GM04504 (cell line): ENCODE measurements at places on chromosomes 6 and 20.

- DNase-seq = no peak
Observed at GRCh38 chr6:907928-908327, 215.0 kb upstream of the EXOC2 start.

DNA sequence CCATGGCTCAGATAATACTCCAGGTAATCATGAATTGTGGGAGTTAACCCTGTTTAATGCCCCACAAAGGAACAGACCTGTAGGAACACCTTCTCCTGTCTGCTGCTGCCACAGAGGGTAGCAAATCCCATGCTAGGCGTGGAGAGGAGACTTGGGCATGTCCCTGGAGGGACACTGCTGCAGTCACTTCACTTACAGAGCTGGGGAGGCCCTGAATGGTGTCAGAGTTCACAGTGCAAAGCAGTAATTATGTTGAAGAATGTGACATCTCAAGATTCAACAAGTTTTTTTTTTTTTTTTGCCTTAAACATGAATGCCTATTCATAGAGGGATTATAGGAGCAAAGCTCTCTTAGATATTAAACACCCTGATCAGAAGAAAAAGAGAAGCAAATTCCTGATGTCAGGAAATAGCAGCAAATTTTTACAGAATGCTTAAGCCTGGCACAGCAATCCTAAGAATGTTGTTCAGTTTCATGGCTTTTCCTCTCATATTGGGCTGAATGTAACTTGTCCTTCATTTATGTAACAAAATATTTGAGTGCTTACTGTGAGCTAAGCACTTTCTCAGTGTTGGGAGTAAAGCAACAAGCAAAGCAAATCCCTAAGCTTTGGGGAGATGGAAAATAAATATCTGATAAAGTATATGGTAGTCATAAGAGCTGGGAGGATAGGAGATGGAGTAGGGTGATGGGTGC lies 45.0 kb downstream of the CARMIL1 start:
- DNase-seq = no peak

GRCh38 chr6:16391451-16391912 lies 153.1 kb downstream of the GMPR start:
- DNase-seq = no peak

DNA sequence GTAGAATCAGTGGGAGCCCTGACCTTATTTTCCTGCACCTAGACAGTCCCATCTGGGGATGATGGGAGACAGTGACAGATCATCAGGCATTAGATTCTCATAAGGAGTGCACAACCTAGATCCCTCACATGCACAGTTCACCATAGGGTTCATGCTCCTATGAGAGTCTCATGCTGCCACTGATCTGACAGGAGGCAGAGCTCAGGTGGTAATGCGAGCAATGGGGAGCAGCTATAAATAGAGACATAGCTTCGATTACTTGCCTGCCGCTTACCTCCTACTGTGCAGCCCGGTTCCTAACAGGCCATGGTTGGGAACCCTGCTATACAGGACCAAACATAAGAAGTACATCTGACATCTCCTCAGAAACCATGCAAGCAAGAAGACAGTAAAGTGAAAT lies 31.5 kb upstream of the ASF1A start:
- no peak for DNase-seq

DNA sequence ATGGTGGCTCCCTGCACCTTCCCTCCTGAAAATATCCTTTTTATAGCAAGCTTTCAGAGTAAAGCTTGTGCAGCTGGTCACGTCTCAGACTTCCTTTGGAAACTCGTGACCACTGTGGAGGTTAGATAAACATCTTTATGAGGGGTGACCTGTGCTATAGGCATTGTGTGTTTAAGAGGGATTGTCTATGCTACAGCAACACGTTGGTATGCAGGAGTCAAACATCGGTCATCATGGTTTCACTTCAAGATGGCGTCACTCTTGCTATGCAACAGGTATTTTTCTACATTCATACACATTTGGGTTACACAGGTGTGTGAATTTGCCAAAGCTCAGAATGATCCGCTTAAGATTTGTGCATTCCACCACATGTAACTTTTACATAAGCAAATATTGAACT lies 14.6 kb upstream of the BLCAP start:
- no peak for DNase-seq

DNA sequence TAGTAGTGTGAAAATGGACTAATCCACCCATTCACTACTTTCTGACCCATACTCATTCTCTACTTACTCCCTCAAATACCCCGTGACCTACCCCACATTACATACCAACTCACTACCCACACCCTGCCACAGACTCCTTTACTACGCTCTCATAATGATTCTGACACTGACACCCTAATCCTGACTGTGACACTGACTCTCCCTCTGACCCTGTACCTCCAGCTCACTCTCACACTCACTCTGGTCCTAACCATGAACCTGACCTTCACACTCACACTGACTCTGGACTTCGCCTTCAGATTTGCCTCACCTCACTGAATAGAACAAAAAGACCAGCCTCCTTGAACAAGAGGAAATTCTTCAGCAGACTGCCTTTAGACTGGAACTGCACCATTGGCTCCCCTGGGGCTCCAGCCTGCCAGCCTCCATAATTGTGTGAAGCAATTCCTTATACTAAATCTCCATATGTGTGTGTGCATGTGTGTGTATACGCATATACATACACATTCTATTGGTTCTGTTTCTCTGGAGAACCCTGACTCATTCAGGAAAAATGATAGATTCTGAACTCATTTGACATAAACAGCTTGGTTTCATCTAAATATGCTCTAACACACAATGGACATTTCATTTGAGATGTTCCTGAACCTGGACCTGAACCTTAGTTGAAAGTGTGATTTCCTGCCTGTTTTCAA lies 10.5 kb upstream of the ZNF343 start:
- DNase-seq = no peak

- DNase-seq = no peak
Observed at GRCh38 chr20:61042506-61043385, 209.3 kb upstream of the CDH4 start.

- peak; percentile 27 for DNase-seq
Observed at GRCh38 chr20:35600993-35601973, 14.3 kb upstream of the SPAG4 start.

DNA sequence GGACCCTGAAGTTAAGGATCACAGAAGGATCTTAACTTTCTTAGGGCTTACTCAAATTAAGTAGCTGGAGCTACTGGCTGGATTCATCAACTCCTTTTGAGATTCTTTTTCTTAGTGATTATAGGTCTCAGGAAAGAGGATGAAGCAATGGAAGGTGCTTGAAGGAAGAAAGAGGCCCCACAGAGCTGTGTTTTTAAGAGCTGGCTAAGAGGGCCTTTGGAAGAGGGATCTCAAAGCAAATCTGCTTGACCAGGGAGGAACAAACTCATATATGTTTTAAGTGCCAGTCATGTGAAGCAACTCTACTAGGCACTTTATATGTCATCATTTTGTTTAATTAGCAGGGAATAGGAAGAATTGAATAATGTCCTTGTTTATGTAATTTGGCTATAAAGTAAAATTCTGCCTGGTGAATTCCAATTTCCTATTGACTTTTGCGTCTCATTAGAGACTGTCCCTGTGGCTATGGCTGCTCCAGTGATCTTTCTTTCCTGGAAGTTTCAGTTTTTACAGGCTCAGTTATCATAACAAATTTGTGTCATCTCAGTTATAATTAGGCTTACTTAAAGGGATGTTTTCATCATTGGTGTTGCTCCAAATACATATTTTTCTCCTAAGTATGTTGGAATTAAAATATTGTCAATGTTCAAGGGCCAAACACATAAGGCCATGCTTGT lies 222.8 kb upstream of the CITED2 start:
- no peak for DNase-seq

GRCh38 chr20:37475252-37475651 lies 45.8 kb upstream of the NNAT start:
- DNase-seq = no peak

DNA sequence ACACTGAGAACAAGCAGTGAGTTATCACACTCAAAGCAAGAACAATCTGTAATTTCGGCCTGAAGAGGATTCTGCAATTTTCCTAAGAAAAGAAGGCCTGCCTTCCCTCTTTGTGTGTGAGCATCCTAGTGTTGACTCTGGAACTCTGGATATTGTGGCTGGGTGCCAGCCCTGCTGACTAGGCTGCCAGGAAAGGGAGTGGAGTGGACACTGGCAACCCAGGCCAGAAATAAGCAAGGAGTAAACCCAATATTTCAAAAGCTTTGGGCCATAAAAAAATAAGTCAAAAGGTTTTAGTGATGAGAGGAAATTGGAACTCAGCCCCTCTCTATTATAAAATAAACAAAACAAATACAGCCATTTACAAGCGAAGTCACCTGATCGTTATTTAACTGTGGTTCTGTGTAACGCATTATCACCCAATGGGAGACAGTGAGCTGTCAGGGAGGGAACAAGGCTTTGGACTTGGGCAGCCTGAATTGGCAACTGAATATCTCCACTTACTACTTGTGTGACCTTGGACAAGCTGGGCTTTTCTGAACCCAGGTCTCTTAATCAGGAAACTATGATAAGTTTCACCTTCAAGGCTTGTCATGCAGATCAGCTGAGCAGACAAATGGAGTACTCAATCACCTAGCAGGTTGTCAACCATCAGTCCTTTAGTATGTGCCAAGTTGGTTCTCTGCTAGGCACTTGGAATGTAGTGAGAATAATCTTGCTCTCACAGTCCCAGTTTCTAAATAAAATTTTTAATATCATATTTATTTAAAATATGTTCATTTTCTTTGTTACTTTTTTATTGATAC lies 196.2 kb downstream of the PAX1 start:
- no peak for DNase-seq

GRCh38 chr20:41054070-41054846 lies 25.6 kb downstream of the TOP1 start:
- no peak for DNase-seq

GRCh38 chr20:57620274-57620990 lies at the start of gene ZBP1:
ZBP1 (minus strand) TSS chr20:57620426; CDS start chr20:57620295, 131 bp downstream.
- no peak for DNase-seq

- no peak for DNase-seq
Observed at GRCh38 chr6:133906050-133906449, 17.1 kb downstream of the TCF21 start.

GRCh38 chr6:96157018-96157565 lies 141.3 kb downstream of the FUT9 start:
- no peak for DNase-seq

DNA sequence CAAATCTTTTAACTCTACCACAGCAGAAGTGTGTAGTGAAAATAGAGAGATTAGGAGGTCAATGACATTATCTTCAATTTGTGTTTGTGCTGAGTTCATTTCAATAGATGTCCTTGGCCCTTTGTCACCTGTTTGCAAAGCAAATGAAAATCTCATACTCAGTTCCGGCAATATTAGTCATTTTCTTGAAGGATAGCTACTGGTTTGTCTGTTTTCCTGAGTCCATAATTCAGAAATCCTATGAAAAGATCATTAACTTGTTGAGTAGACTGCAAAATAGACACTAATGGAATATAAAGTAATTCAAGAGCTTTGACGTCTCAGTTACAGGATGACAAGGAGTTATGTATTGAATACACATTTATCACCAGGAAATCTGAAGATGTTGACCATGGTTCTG lies 821.1 kb upstream of the FLRT3 start:
- DNase-seq = no peak

DNA sequence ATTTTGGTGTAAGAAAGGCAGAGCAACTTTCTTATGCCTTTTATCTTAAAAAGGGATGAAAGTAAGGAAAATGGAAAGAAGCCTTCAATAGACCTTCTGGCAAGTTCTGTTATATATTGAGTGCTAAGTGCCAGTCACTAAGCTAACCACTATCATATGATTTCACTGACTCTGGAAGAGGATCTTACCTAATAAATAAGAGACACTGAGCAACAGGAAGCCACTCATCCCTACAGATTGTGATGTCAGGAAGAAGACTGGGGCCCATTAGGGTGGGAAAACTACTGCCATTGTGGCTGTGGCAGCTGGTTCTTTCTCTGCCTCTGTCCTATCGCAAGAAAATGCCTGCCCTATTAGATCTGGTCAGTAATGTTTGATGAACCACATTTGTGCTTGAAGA lies 89.6 kb downstream of the AIG1 start:
- no peak for DNase-seq

GRCh38 chr6:146345598-146345997 lies 198.0 kb upstream of the RAB32 start:
- DNase-seq = no peak

- no peak for DNase-seq
Observed at GRCh38 chr6:93927731-93928130, 508.4 kb upstream of the EPHA7 start.
